Fibroblast of the conjunctiva (primary cell): ENCODE measurements at places on chromosomes 1 and 21.
A peak's percentile ranks its signal among the peaks of the same experiment; 100 is the strongest.

DNA sequence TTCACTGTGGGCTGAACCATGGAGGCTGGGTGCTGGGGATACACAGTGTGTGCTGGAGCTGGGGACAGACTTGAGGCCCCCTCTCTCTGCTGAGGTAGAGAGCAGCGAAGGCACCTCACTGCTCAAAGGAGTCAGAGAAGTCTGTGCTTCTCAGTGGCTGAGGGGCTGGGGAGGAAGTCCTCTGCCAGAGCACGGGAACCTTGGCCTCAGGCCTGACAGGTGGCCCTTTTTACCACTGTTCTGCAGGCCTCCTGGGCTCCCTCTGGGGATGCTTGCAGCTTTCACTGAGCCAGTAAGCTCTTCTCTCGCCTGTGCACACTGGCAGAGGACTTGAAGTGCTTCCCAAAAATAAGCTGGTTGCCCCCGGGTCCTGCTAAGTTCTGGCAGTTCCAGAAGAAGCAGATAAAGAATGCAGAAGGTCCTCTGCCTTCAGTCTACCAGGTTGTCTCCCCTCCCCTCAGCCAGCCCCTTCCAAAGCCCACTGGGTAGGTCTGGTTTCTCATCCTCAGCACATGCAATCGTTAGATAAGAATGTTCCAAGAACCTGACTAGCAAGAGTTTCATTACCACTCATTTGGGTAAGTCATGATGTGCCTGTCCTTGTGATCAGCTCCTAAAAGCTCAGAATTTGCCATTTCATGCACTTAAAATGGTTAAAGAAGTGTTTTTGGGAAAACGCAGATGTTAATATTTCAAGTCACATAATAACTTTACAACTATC, 53.9 kb downstream of the TENT5C start:
- DNase-seq = no peak

DNA sequence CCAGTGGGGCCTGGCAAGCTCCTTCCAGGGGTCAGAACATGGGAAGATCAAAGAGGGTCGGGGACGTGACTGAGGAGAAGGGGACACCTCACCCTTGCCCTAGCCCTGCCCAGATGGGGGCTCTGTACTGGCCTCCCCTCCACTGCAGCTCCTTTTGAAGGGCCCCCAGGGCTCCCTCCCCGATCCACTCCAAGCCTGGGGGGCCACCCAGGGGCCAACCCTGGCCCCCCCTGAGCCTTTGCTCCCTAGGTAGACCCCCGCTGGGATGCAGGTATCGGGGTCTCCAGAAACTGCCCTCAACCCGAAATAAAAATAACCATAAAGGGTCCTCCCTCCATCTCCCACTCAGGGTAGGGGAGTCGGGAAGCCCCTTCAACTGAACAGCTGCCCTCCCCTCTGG, 37.4 kb upstream of the FAM131C start:
- DNase-seq = no peak

GRCh38 chr1:16396591-16396990, 29.5 kb downstream of the SZRD1 start:
- DNase-seq = peak; percentile 72

GRCh38 chr1:95548211-95548610, 314.2 kb downstream of the RWDD3 start:
- no peak for DNase-seq

DNA sequence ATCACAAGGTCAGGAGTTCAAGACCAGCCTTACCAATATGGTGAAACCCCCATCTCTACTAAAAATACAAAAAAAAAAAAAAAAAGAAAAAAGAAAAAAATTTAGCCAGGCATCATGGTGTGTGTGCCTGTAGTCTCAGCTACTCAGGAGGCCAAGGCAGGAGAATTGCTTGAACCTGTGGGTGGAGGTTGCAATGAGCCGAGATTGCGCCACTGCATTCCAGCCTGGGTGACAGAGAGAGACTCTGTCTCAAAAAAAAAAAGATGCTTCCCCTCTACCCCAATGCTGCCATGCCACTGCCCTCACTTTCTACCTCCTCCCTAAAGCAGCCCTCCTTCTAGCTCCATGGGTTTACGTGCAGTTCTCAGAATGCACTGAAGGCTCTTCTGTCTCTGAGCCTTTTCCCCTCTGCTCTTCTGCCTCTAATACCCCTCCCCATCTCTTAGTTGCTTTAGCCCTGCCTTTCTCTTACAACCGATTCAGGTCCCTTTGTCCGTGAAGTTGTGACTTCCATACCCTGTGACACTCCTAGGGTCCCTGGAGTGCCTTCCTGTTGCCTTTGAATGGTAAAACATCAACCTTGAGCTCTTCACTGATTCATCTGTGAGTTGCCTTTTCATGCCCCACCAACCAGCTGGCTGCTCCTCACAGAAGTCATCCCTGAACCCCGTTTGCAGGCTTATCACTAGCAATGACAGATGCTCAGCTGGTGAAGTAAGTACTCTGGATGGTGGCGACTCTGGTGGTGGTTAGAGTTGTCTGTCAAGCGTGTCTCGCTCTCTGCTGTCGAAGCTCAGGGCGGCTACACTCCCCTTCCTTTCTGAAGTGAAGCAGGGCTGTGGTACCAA, 234.9 kb downstream of the RHOU start:
- DNase-seq = no peak

GRCh38 chr1:230423261-230423660, 2.9 kb downstream of the PGBD5 start:
- no peak for DNase-seq

- no peak for DNase-seq
Observed at GRCh38 chr1:220032911-220033310, 13.4 kb downstream of the EPRS1 start.

DNA sequence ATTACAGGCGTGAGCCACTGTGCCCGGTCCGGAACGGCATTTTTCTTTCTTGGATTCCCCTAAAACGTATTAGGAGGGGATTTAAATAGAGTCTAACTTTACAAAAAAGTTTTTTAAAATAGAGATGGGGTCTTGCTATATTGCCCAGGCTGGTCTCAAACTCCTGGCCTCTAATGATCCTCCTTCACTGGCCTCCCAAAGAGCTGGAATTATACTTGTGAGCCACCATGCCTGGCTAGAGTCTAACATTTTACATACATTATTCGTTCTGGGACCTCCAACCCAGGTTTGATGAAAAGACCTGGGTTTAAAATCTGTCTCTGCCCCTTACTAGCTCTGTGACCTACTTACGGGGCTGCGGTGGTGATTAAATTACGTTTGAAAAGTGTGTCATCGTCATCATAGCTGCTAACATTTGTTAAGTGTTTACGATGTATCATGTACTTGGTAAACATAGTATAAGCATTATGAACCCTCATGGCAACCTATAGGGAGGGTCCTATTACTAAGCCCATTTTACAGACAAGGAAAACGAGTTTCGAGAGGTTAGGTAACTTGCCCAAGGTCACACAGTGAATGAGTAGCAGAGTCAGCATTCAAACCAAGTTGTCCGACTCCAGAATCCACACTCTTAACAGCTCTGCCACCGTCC, 24.5 kb downstream of the PLEKHM2 start:
- no peak for DNase-seq

- DNase-seq = no peak
Observed at GRCh38 chr1:10497109-10497508, 22.4 kb downstream of the PEX14 start.

DNA sequence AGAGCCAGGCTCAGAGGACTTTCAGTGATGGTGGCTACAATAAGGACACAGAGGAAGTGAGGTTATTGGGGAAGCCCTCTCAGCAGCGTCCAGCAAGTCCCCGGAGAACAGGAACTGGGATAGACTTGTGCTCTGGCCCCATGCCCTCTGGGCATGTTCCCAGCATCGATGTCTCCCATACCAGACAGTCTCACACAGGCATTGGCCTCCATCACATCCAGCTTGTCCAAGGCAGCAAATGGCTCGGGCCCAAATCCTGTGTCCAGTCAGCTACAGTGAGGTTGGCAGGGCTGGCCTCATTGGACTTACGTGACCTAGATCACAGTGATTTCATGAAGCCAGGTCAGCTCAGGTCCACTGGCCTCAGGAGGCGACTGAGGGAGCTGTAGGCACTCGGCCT, 19.6 kb upstream of the TMEM54 start:
- no peak for DNase-seq

GRCh38 chr1:56061824-56062223, 517.5 kb downstream of the PLPP3 start:
- DNase-seq = no peak

DNA sequence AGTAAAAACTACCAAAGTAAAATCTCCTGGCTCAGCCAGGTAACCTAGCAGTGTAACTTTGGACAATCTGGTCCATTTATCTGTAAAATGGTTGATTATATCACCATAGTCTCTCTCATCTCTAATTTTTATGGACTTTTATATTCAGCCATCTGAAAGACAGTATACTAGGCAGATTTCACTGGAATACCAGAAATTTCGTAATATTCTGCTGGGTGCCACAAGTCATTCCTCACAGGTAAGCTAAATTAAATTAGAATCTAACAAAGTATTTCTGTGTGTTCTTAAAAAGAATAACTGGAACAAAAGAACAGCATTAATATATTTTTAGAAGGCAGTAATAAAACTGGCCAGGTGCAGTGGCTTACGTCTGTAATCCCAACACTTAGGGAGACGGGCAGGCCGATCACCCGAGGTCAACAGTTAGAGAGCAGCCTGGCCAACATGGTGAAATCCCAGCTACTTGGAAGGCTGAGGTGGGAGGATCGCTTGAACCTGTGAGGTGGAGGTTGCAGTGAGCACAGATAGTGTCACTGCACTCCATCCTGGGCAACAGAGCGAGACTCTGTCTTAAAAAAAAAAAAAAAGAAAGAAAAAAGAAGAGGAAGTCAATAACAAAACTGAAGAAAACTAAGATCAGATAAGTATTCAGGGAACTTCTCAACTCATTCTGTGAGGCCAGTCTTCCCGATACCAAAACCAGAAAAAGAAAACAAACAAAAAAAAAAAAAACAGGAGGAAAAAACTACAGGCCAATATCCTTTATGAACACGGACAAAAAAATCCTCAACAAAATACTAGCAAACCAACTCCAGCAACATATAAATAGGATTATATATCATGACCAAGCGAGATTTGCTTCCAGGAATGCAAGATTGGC, 35.9 kb downstream of the PIK3R3 start:
- DNase-seq = no peak

DNA sequence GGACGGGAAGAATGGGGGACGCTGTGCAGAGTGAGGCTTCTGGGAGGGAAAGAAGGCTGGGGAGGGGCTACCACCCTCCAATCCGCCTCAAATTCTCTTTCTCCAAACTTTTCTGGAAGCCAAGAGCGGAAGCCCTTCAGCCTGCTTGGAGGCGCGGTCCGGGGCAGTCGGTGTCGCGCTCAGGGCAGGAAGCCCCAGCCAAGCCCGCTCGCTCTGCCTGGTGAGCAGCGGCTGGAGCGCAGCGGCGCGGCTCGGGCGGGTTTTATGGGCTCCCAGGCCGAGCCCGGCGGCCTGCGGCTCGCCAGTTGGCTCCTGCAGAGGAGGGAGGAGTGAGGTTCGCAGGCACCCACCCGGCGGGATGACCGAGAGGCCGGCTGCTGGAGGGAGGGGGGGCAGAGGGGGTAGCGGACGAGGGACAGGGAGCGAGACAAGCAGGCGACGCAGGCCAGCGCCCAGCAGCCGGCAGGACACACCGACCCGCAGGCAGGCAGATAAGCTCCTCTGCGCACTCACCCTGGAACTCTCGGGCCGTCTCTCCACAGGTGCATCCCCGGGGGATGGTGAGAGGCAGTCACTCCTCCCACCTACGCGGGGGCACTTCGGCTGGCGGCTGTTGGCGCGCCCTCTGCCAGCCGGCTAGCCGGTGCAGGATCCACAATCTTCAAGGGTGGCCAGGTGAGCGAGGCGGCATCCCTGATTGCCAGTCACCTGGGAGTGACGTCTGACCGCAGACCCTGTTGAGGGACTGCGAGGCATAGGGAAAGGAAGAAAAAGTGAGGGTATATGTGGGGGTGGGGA, at the start of gene AVPR1B:
TSS of gene AVPR1B (minus strand) at position 238 of the 798 bp plus-strand sequence. CDS start 498 bp downstream, outside the sequence.
- DNase-seq = no peak

- no peak for DNase-seq
Observed at GRCh38 chr1:243416495-243416894, 160.7 kb downstream of the SDCCAG8 start.

- DNase-seq = no peak
Observed at GRCh38 chr1:35577071-35577998, 4.2 kb downstream of the TFAP2E start.

GRCh38 chr21:46322351-46323226, 1.1 kb downstream of the C21orf58 start:
- DNase-seq = no peak

DNA sequence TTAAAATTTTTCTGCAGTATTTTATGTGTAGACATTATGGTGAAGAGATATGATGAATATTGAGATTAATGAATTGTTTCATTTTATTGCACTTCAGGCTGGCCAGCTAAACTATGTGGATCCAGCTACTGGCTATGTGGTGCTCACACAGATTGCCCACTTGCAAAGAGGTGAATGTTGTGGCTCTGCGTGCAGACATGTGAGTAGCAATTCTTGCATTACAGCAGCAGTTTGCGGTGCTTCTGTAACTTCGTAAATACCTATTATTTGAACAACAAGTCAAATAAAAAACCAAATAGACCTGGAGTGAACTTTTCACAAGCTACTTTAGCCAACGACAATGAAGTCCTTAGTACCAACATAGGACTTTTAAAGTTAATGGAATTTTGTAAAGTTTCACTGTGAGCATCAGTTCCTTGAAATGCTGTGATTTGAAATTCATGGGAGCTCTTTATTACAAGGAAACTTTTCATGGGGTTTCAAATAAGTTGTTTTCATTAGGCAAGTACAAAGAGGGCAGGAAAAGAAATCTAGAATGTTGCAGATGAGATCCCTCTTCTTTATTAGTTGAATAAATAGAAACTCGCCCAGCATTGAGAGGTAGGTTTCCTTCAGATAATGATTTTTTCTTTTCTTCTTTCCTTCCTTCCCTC, 3.4 kb downstream of the C1orf53 start:
- no peak for DNase-seq

GRCh38 chr1:201191653-201192260, 1.1 kb downstream of the IGFN1 start:
- peak; percentile 27 for DNase-seq

GRCh38 chr1:11233208-11233607, 29.1 kb downstream of the MTOR start:
- DNase-seq = no peak

DNA sequence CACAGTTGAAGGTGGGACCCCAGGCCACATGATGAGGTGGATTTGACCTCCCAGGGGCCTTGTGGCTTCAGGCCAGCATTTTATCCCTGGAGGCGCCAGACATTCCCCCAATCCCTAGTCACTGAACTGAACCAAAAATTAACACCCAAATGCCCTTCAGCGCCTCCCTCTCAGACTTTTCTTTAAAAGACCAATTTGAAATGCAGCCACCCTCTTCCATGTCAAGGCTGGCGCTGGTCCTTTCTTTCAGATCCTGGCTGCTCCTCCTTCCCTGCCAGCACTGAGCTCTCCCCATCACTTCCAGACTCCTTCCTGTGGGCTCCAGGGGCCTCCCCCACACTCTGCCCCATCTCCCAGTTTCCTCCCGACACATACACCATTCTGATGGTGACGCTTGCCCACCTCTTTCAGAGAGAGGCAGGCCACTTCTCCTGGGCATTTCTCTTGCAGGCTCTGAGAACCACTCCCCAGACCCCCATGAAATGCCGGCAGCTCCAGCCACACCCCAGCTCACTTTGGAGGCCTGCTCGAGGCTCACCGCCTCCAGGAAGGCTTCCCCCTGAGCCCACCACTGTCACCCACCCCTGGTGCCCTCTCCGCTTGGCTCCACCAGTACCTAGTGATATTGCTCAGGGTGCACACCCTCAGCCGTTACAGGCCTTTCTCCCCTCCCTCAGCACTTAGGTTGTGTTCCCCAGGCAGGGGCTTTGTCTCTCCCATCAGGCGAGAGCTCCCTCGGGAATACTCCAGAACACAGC, 27.0 kb downstream of the NAV1 start:
- no peak for DNase-seq

GRCh38 chr1:244052016-244052727, 1.1 kb downstream of the ZBTB18 start:
- DNase-seq = no peak

GRCh38 chr1:19762175-19762779, 37.4 kb downstream of the TMCO4 start:
- peak; percentile 12 for DNase-seq
